ENCODE measurements at places on chromosomes 6 and 20. TPM values are rescaled to one million over a fixed set of nuclear protein-coding genes. Genes with fewer than 3 reads are reported as not detected.

GRCh38 chr20:14113416-14113815, 118.1 kb downstream of the MACROD2 start:
- no peak for DNase-seq

- no peak for DNase-seq
These were observed 67.5 kb upstream of the QKI start for GRCh38 chr6:163347021-163347446.

DNA sequence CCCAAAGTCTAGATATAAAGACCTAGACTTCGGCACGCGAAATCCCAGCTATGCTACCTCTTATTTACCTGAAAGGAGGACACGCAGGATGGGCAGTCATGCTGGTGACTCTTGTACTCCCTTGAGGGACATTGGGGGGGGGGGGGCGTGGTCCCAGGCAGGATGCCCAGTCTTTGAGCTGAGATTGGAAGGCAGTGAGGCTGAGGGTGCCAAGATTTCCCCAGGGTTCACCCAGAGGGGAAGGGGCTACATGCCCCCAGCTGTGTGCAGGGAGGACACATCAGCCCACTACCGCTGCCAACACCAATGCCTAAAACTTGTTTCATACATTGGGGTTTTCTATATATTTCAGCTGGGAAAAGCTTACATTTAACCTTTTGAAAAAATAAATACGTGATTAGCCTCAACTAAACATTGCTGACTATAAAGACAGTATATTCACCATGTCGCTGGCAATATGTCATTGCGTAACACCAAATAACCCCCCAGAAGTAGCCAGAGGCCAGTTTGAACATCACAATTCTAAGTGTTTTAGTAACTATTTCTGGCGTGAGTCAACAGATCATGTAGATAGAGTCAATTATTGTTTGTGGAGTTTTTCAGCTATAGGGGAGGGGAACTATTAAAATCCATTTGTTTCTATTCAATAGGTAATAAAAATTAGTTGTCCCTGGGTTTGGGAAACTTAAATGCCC, 21.6 kb downstream of the MGME1 start:
- DNase-seq, result no peak

DNA sequence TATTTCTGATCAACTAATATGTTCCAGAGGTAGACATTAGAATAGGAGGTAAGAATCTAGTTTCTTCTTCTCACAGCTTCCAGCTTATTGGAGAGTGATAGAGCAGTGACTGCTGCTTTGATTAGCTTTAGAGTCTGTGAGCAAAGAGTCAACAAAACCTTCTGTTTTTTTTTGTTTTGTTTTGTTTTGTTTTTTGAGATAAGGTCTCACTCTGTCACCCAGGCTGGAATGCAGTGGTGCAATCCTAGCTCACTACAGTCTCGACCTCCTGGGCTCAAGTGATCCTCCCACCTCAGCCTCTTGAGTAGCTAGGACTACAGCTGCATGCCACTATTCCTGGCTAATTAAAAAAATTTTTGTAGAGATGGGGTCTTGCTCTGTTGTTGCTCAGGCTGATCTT, 39.3 kb downstream of the TSBP1 start:
- DNase-seq, result no peak

DNA sequence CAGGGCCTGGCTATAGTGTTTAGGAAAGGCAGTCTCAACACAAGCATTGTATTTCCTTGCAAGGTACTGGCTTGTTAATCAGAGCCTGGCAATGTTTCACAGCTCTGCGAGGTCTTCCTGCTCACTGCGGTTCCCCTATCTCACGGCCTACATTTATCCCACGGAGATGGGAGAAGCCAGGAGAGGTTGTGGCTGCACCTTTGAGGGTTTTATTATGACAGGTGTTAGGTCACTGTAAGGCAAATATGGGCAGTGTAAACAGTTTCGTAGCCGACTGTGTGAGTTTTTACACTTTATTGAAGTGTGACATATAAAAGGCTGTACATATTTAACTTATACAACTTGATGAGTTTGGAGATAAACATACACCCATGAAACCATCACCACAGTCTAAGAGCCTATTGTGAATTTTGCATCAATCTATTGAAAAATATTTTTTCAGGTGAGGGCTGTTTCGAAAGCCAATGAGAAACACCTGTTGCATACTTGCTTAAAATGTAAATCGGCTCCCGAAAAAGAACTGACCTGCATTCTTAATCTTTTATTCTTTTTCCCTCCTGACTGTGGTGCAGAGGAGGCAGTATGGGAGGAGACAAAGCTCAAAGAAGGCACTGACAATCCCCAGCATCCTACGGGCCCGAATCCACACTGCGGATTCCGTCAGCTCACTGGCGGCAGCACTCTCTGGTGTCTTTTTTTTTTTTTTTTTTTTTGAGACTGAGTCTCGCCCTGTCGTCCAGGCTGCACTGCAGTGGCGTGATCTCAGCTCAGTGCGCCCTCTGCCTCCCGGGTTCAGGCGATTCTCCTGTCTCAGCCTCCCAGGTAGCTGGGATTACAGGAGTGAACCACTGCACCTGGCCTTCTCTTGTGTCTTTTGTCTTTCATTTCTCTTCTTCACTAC, 7.5 kb upstream of the RBM38 start:
- no peak for DNase-seq

The BEND6 gene
- total RNA-seq, result 0.82 TPM

The CRISP2 gene
- not detected for total RNA-seq

GRCh38 chr6:168441434-168442391, 729 bp downstream of the SMOC2 start:
- DNase-seq, result no peak

The MEP1A gene
- total RNA-seq, result not detected

The CD24 gene
- total RNA-seq, result 0.80 TPM

DNA sequence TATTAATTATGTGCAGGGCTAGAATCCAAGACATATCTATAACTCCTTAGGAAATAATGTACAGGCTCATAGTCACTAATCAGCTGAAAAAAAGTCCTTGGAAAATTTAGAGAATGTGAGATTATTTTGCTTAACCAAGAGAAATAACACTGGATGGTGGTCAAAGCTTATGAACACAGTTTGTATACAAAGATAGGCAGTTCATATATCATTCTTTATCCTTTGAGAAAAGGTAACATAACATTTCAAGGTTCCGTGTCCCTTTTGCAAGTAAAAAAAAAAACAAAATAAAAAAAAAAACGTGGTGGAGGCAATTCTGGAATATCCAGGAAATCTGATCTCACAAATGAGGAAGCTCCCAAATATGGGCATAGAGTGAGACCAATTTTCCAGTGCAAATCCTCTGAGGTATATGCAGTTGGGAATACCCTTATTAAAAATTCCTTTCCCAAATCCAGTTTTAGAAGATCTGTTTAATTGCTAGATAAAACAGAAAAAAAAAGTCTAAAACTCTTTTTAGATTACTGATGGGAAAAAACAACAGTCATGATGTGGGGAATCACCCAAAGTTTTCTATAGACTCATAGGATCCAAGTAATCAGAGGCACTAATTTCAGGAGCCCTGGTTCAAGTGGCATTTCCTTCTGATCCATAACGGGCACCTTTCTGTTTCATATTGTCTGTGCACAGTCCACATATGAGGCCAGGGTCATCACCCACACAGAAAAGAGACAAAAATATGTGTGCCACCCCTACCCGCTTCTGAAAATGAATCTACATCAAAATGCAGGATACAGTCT, 17.7 kb upstream of the TNFAIP3 start:
- no peak for DNase-seq

GRCh38 chr20:20780127-20780824, 67.8 kb upstream of the RALGAPA2 start:
- peak; percentile 85 for DNase-seq

DNA sequence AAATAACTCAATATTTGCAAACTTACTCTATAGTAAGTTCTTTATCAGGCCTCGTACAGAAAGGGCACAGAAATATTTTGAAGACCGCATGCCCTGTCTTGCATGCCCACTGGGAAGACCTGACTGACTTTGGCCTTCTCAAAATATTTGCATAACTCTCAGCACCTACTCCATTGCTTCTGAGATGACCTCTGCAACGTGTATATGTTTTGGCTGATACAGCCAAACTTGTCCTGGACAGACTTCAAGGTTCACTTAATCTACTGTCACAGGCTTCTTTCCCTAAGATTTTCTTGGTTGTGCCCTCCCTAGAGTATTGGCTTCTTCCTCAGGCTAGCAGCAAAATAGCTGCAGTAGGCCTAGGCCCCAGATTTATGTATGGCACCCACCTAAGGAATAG, 21.5 kb upstream of the SERINC3 start:
- no peak for DNase-seq

- DNase-seq, result no peak
These were observed 34.3 kb downstream of the HLA-DMB start for GRCh38 chr6:32906539-32906938.

- DNase-seq, result no peak
These were observed 8.4 kb upstream of the SPINT3 start for GRCh38 chr20:45523821-45524220.

The FLRT3 gene
- 3.1 TPM for total RNA-seq

DNA sequence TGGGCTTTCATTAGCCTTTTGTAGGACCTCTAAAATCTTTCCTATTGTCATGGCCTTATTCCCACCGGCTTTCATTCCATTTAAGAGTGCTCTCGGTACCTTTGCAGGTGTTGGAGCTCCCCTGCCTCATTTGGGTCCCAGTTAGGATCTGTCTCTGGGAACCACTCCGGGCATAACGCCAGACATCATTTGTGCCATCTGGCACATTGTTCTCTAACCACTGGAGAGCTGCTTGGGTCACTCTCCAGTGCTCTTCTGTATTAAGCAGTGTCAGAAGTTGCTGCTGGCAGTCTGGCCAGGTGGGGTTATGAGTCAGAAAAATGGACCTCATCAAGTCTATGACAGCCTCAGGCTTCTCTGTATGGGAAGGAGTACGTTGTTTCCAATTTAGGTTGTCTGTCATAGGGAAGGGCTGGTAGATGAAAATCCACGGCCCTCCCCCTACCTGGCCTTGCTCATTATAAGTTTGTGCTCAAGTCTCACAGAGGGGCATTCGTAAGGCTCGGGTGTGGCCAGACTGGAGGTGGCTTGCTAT, 62.9 kb upstream of the MOCS1 start:
- no peak for DNase-seq
